ENCODE measurements at places on chromosomes 12 and 14.

GRCh38 chr12:51320695-51321320 lies 3.2 kb downstream of the BIN2 start:
- DNase-seq = no peak

DNA sequence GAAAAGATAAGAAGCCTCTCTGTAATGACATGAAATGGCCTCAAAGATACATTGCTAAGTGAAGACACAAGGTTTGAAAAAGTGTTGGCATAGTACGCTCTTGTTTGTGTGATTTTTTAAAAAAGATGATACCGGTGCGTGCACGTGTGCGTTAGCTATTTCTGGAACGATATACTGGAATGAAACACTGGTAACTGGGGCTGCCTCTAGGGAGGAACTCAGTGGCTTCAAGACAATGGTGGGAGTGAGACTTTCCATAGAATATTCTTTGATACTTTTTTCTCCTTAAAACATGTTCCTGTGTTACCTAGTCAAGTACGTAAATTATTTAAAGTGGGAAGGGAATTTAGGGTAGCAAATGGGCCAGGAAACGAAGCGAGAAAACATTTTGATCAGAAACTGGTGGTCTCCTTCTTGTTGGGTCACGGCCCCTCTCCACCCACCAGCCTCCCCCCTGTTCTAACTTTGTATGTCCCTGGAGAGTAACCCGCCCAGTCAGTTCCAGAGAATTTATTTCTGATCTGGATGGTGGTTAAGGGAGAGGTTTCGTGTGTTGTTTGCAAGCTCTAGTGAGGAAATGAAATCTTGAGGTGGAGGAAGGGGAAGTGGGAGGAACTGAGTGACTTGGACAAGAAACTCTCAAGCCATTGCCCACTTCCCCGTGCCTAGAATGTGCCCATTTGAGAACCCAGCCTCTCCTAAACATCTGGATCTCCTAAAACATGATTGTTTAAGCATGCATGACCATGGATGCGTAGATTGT lies 6.6 kb downstream of the FGF6 start:
- DNase-seq = no peak

GRCh38 chr14:31895206-31895605 lies 181.9 kb upstream of the ARHGAP5 start:
- DNase-seq = no peak

DNA sequence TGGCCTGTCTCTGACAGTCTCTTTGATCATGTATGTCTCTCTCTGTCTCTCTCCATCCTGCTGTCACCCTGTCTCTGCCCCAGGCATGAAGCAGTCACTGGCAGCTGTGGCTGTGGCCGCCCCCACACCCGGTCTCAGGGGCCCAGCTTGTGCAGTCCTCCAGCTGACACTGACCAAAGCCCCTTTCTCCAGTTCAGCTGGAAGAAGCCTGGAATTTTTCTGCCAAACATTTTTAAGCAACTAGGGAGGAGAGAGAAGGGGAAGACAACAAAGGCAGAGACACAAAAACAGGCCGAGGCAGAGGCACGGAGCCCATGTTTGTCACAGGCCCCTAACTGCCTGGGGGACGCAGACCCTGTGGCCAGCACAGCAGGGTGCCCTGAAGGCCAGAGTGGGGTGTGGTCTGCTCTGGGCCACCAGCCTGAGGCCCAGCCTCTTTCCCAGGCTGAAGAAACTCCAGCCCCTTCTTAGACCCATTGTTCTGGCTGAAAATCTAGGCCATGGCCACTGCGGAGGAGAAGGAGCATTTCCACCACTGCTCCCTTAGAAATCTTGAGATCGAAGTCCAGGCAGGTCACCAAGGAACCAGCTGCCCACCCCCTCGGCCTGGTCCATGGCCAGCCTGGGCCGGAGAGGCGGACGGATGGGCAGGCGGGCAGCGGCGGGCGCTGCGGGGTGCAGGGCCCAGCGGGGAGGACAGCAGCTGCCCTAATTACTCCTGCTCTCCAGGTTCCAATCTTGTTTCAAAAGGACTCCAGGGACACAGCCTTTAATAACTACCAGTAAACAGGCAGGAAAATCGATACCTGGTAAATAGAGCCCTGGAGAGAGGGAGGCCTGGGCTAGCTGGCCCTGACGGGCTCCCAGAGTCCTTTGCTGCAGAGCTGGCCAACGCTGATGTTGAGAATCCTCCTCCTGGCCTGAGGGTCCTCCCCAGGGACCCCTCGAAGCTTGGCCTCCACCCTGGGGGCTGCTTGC lies 14.9 kb downstream of the DTX1 start:
- peak; percentile 79 for DNase-seq

DNA sequence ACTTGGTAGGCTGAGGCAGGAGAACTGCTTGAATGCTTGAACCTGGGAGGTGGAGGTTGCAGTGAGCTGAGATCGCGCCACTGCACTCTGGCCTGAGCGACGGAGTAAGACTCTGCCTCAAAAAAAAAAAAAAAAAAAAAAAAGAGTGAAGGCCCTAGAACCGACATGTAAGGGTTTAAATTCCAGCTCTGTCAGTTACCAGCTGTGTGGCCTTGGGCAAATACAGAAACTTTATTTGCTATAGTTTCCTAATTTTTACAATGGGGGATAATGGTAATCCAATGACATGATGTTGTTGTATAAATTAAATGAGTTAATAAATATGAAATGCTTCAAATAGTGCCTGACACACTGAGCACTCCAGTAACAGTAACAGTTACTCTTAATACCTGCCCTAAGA lies 19.6 kb upstream of the PYGL start:
- DNase-seq = no peak

DNA sequence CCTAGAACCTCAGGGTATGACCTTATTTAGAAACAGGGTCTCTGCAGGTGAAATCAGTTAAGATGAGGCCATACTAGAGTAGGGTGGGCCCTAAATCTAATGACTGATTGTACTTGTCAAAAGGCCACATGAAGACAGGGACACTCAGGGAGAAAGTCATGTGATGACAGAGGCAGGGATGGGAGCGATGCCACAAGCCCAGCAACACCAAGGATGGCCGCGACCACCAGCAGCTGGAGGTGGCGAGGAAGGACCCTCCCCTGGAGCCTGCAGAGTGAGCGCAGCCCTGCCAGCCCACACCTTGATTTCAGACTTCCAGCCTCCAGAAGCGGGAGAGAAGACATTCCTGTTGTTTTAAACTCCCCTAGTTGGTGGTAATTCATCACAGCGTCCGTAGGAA lies 199.9 kb downstream of the PHETA1 start:
- no peak for DNase-seq

GRCh38 chr14:23172574-23172973 lies 10.9 kb downstream of the SLC7A8 start:
- DNase-seq = no peak

- no peak for DNase-seq
These were observed 45.5 kb upstream of the SELPLG start for GRCh38 chr12:108679106-108679681.

- no peak for DNase-seq
These were observed 1.4 kb downstream of the NTF3 start for GRCh38 chr12:5433081-5433844.

DNA sequence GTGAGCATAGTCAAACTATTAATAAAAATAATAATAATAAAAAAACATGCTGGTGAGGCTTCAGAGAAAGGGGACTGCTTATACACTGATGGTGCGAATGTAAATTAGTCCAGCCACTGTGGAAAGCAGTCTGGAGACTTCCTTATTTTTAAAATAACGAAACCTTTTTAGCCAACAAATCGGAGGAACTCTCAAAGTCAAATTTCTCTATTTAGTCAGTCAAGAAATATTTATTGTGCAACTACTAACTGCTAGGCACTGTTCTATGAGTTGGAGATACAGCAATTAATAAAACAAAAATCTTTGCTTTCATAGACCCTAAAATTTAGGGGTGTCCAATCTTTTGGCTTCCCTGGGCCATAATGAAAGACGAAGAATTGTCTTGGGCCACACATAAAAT lies 10.8 kb downstream of the TAOK3 start:
- DNase-seq = no peak

- DNase-seq = no peak
These were observed 66.4 kb downstream of the PTPRR start for GRCh38 chr12:70854138-70854537.

Measured in substantia nigra (tissue), 51 donors.